ENCODE measurements at places on chromosomes 6 and 20. TPM values are rescaled to one million over a fixed set of nuclear protein-coding genes. Genes with fewer than 3 reads are reported as not detected.

The OPRL1 gene
- total RNA-seq = 1.1 TPM

The RIPOR2 gene
- total RNA-seq = 8.7 TPM

The BCAS1 gene
- total RNA-seq = 0.11 TPM

The PTPRT gene
- total RNA-seq = under 0.01 TPM

All from uterine smooth muscle cell (primary cell).